ENCODE measurements at places on chromosomes 2 and 18.
A peak's percentile ranks its signal among the peaks of the same experiment; 100 is the strongest.

DNA sequence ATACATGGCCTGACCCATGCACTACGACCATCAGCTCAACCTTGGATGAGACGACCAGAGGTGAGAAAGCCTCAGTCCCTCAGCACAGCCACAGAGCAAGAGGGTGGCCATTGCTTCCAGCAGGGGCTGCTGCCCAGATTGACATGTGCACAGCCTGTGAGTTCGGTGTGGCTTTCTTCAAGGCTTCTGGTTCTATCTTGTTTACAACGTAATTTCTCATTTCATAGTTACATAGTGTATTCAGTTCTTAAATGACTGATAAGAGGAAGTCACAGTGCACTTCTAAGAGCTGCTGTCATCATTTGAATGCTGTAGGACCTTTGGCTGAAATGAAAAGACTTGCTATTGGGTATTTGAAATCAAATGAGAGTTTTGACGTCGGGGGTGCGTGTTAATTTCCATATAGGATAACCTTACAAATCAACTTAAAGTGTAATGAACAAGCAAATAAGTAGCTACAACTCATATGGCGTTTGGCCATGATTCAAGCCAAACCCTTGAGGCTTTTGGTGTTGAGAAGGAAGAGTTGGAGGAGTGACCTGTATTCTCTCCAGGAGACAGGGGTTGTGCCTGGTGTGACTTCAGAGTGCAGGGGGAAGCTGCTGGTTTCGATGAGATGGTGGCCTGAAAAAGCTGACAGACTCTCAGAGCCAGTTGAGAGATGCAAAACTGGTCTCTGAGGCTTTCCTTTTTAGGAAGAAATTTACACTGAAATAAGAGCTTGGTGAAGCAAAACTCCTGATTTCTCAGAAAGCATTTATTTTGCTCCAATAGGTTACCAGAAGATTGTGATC is 51.0 kb downstream of the TSHZ1 start:
- DNase-seq = no peak

GRCh38 chr2:20539776-20540586 is 93.1 kb downstream of the RHOB start:
- no peak for DNase-seq

GRCh38 chr18:23689616-23690504 is 607 bp downstream of the LAMA3 start:
- peak; percentile 14 for DNase-seq

DNA sequence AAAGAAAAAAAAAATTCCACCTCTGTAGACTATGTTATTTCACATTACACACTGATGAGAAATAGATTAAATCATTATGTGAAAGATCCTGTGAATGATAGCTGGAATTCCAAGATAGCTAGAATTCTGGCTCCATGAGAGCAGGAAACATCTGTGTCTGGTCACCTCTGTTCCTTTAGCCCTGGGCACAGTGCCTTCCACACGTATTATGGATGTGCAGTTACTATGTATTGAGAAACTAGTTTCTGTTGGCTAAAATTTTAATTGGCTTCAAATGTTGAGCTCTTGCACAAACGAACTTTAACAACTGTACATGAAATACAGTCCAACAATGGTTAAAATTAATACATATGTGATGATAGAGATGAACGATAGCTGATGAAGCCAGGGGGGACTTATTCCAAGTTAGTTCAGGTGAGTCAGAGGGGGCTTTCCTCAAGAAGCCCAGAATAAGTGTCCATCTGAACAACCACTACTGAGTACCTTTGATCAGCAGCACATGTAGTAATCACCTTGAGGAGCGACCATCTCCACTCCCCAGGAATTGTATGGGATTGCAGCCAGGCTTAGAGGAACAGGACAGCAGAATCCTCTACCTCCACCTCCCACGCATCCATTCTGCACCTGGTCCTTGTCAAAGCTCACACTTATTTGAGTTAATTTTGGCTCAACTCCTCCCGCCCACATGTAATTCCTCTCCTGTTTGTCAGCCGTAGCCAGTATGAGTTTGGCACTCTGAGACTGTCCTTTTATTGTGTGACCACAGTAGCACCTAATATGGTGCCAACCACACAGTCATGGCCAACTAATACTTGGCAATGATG is 68.6 kb downstream of the NABP1 start:
- no peak for DNase-seq

- no peak for DNase-seq
These were observed 282.9 kb downstream of the DYSF start for GRCh38 chr2:71736091-71736861.

DNA sequence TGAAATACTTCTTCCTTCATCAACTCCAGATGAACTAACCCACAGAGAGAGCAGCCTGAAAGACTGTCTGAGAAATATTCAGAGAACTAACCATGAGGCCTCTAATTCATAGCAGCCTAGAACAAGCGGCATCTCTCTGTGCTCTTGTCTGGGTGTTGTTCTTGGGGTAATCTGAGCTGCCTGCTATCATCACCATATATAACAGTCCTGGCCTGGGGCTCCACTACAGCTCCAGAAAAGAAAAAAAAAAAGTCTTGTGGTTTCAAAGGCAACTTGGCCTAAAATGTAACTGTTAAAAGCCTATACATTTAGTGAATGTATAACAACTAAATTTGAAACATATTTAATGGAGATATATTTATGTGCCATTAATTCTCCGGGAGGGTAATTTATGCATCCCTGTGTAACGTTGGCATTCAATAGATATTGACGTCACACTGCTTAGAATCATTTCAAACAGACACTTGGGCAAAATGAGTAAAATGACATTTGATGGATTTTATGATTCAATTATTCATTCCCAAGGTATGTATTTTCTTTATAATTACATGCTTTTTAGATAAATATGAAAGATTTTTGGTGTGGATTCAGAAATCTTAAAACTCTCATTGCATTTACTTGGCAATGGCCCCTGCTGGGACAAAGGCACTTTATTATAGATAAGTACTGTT is 294.3 kb downstream of the HRH4 start:
- no peak for DNase-seq

GRCh38 chr2:159562248-159562647 is 54.1 kb downstream of the BAZ2B start:
- DNase-seq = no peak

DNA sequence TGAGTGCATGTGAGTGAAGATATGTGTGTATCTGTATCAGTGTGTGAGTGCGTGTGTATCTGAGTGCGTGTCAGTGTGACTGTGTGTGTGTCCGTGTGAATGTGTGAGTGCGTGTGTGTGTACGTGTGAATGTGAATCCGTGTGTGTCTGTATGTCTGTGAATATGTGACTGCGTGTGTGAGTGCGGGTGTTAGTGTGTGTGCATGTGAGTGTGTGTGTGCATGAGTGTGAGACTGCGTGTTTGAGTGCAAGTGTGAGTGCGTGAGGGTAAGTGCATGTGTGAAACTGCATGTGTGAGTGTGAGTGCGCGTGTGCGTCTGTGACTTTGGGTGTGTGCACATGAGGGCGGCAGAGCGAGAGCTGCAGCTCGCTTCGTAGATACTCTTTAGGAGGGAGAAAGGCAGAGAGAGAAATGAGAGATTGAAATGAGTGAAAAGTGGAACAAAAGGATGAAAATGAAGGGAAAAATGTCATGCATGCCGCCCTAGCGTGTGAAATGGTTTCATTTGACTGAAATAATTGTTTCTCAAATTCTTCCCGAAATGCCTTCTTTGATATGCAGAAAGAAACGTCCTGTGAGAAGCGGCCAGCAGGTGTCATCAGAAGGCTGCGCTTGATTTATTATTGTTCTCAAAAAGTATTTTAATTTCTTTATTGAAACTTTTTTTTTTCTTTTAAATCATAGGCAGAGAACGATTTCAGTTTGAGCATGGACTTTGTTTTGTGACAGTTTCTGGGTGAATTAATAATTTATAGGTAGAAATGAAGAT is 25.6 kb downstream of the ZNF407 start:
- DNase-seq = no peak

- no peak for DNase-seq
These were observed 383.3 kb downstream of the RBM43 start for GRCh38 chr2:150878356-150878755.

DNA sequence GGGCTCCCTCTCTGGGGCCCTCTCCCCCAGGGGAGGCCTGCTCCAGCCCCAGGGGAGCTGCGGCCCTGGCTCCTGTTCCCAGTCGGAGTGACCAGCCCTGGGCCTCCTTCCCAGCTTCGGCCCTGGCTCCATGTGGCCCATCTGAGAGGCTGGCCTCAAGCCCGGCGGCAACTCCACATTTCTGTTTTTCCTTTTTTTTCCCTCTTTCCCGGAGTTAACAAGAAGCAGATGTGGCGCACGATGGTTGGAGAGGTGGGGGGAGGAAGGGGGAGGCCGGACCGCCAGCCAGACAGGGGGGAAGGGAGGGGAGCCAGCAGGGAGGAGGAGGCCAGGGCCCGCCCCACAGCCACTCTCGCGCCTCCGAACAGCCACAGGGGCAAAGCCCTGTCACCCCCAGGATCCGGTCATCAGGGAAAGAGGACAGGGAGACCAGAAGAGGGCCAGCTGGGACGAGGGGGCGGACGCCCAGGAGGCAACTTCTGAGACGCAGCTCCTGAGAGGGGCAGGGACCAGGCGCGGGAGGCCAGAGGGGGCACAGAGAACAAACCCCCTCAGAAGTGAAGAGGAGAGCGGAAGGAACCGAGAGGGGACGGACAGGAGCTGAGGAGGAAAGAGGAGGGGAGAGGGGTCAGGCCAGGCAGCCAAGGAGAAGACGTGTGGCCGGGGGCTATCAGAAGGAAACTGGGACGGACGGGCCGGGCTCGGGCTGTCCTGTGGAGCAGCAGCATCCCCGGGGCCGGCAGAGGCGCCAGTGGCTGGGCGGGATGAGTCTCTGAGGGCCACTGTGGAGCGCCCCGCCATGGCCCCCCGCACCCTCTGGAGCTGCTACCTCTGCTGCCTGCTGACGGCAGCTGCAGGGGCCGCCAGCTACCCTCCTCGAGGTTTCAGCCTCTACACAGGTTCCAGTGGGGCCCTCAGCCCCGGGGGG is at the start of gene EMILIN1:
Gene EMILIN1 (plus strand): TSS at position 349 of the 928 bp plus-strand sequence. CDS start 451 bp downstream, at position 800.
- DNase-seq = no peak

GRCh38 chr2:17916584-17916983 is 38.1 kb downstream of the KCNS3 start:
- no peak for DNase-seq
